ENCODE measurements at places on chromosomes 3 and 15.
A peak's percentile ranks its signal among the peaks of the same experiment; 100 is the strongest.

- DNase-seq = no peak
These were observed 41.3 kb upstream of the CORO2B start for GRCh38 chr15:68537506-68537905.

DNA sequence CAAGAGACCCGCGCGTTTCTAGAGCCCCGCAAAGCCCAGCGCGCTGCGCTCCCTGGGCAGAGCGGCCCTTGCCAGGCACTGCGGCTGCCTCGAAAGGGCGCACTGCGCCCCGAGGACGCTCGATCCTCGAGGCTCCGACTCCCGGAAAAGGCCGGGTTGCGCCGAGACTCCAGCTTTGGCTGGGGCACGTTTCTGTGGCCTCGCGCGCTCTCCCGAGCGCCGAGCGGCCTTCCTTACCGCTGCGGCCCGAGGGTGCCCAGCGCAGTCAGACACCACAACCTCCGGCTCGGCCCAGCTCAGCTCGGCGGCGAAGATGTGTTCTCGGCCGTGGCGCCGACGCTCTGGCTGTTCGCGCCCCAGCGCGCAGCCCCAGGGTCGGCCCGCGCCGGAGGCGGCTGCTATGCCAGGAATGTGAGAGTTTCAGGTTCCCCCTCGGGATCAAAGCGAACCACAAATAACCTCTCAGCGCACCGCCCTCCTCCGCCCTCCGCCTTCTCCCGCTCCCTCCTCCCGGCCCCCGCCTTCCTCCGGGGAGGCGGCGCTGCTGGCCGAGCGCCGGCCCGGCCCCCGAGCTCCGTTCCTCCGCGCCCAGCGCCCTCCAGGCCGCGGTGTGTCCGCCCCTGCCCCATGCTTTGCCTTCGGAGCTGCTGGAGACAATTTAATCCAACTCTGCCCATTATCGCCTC, at the start of gene AMOTL2:
AMOTL2 (minus strand) TSS at position 343 of the 686 bp plus-strand sequence. CDS start 3,014 bp downstream, outside the sequence.
- DNase-seq = peak; percentile 94

GRCh38 chr15:40452296-40453090, 11.7 kb downstream of the BAHD1 start:
- no peak for DNase-seq

DNA sequence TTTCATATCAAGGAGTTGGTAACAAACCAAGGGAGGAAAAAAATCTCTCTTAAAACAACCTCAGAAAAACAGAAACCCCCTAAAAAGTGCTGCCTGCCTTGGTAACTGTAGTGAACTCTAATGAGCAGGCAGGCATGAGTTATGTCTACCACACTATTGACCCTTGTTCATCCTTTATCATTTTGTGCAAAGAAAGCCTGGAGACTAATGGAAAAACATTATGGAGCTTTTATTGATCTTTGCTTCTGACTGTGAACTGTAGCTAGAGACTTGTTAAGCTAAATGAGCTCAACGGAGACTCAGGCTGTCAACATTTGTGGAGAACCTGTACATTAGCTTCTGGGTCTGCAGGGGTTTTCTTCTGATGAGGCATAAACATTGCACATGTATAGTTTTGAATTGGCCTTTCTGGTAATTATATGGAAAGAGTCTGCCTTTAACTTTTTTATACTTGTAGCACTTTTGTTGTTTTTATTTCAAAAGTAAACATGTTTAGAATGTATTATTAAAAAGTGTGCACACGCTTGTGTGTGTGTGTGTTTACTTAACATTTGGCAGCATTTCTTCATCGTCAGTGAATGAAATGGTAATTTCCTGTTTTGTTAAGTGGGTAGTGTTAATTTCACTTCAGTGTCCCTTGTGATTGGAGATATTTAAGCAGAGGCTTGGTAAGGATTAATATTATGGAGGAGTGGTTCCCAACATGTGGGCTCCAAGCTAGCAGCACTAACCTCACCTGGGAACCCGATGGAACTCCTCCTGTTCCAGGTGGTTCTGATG, 15.9 kb upstream of the SPTSSB start:
- no peak for DNase-seq

DNA sequence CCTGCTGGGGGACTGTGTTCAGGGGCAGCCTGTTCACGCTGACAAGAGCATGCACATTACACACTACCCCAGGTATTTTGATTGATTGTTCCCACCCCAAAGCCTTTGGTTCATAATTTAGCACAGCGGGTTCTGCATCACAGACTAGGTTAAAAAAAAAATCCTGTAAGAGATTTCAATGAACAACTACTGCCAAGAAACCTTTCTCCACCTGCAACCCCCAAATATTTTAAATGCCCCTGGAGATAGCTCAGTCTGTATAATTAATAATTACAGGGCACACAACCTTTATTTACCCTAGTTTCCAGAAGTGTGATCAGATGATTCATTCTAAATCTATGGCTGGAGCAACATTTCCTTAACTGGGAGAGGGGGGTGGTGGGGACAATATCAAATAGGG, 87.6 kb downstream of the NR2F2 start:
- DNase-seq = no peak

DNA sequence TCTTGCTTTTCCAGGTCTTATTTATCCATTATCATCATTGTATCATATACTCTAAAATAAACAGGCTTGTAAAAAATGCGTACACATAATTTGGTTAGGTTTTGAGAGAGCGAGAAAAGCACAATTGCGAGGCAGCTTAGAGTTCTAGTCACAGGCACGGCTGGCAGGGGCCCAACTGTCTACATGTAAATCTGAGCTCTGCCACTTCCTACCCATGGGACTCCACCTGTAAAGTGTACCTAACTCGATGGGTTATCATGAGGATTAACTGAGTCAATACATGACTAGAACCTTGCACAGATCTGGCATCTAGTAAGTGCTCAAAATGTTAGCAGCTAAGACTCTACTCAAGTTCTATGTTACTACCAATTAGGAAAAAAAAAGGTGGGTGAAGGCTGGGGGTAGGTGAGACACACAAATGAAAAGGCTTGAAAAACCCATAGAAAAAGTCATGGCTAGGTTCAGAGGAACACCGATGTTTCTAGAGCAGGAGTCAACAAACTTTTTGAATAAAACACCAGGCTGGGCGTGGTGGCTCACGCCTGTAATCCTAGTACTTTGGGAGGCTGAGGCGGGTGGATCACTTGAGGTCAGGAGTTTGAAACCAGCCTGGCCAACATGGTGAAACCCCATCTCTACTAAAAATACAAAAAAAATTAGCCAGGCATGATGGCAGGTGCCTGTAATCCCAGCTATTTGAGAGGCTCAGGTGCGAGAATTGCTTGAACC, 36.2 kb downstream of the GLB1 start:
- DNase-seq = no peak

- no peak for DNase-seq
These were observed 17.0 kb upstream of the BCL2A1 start for GRCh38 chr15:79987969-79988368.

DNA sequence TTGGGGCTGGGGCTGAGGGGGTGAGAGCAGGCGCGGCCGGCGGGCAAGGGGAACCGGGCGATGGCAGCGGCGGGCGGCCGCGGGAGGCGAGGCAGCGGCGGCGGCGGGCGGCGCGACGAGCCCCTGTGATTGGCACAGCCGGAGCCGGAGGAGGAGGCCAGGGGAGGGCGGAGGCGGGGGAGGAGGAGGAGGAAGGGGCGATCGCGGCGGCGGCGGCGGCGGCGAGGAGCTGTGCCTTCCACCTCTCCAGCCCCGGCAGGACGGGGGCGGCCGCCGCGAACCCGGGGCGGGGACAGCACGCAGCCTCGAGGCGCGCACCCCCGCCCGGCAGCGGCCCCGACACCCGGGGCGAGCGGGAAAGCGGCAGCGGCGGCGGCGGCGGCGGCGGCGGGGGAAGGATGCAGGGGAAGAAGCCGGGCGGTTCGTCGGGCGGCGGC, at the start of gene SLCO3A1:
SLCO3A1 (plus strand) TSS at position 198 of the 437 bp plus-strand sequence.
- no peak for DNase-seq

All from fibroblast of skin of left quadriceps (primary cell).